ENCODE measurements at places on chromosomes 7 and 10.
A peak's percentile ranks its signal among the peaks of the same experiment; 100 is the strongest.

DNA sequence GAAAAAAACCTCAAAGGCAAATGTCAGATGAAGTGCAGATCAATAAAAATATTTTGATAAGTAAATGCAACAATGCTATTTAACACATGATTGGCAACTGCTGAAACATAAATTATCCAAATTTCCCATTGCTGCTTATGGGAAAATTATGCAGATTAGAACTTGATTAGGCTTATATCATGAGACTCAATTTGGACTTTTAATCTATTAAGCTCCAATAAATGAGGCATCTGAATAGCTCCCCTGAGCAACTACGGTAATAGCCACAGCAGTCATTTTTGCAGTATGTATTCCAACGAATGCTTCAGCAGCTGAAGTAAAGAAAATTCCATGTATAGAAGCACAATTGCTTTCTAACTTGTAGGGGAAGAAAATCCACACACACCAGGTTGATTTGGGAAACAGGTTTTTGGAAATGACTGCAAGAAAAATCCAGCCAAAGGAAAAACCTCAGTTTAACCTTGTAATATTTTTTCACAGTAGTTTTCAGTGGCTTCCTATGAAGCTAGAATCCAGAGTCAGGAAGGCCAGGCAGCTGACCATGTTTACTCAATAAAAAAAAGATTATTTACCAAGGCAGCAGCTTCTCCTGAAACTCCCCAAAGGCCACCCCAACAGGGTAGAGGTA, 716.1 kb downstream of the KCNMA1 start:
- DNase-seq = no peak

- no peak for DNase-seq
Measured at GRCh38 chr10:46098386-46098785, 52.3 kb upstream of the MSMB start.

DNA sequence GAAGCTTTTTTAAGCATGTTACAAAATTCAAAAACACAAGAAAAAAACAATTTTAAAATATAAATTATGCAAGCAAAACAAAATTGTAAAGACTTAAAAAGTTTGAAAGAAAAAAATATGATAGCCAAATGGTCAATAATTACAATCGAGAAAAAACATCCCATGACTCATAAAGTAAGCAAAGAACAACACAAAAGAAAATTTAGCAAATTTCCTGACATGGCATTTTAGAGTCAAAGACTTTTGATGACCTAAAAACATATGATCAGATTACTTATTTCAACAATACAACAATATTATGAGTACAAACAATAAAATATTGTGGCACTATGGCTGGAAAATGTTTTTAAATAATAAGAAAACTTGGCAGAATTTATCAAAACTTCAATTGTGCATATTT, 312.1 kb upstream of the MEOX2 start:
- DNase-seq = no peak

- DNase-seq = peak; percentile 99
Measured at GRCh38 chr7:73578342-73579128, at the start of gene TBL2. Gene TBL2, minus strand, starts transcription at chr7:73578579. Its CDS starts 30 bp downstream, at chr7:73578549.

GRCh38 chr7:142443216-142444010, 185.6 kb upstream of the PRSS58 start:
- no peak for DNase-seq

DNA sequence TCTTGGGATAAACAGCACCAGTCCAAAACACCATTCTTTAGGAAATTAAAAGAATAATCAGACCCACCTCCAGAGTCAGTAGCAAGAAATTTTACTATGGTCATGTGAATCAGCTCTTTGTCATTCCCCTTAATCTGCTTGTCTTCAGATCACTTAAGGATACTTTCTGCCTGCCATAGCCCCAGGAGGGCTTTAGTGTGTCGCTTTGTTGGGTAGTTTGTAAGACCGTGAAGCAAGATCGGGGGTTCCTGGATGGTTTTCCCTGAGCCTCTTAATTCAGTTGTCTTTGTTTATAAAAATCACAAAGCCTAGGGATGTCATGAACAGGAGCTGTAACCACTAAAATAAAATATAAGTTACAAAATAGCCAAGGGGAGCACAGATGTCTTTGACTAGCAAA, 223.6 kb downstream of the RELN start:
- DNase-seq = no peak

DNA sequence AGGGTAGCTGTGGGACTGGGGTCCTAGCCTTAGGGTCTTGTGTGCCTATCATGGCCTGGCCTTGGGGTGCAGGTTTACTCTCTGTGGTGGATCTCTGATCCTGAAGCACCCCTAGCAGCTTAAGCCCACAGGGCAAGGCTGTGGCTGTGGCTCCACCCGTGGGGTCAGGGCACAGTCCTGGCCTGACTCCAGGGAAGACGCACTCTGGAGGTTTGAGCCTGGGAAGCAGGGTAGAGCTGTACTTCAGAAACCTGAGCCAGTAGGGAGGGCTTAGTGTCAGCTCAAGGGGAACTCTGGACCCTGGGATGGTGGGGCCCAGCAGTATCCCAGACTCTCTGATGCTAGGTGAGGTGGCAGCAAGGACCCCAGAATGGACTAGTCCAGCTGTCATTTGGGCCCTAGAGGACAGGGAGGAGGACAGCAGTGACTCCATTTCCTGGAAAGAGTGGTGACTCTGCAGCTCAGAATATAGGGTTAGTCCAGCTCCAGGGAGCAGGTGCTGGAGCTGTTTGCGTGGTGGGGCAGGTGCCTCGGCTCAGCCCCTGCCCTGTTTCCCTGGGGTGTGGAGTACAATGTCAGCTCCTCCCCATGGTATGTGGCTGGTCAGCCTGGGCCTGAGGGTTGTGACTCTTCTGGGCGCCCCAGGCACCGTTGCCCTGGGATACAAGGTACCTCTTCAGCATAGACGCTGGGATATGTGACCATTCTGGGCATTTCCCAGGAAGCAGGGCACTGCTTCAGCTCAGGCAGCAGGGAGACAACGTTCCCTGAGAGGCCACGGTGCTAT, 15.8 kb downstream of the GTPBP4 start:
- DNase-seq = no peak

DNA sequence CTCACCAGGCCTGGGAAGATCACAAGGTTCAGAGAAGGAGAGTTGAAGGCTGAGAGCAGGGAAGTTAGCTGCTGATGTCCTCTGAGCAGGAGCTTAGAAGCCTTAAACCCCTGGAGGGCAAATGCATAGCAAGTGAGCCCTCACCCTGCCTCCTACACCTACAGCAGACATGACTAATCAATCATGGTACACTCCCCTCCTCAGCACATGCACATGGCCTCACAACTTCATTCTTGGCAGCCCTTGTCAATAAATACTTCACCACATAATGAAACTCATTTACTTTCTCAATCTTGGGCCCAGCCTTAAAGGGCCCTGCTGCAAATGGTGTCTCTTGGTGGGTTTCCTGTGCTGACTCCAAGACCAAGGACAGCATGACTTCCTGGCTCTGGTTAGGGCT, 12.9 kb downstream of the MMRN2 start:
- no peak for DNase-seq

GRCh38 chr7:123805287-123805686, 39.7 kb upstream of the HYAL4 start:
- DNase-seq = no peak

DNA sequence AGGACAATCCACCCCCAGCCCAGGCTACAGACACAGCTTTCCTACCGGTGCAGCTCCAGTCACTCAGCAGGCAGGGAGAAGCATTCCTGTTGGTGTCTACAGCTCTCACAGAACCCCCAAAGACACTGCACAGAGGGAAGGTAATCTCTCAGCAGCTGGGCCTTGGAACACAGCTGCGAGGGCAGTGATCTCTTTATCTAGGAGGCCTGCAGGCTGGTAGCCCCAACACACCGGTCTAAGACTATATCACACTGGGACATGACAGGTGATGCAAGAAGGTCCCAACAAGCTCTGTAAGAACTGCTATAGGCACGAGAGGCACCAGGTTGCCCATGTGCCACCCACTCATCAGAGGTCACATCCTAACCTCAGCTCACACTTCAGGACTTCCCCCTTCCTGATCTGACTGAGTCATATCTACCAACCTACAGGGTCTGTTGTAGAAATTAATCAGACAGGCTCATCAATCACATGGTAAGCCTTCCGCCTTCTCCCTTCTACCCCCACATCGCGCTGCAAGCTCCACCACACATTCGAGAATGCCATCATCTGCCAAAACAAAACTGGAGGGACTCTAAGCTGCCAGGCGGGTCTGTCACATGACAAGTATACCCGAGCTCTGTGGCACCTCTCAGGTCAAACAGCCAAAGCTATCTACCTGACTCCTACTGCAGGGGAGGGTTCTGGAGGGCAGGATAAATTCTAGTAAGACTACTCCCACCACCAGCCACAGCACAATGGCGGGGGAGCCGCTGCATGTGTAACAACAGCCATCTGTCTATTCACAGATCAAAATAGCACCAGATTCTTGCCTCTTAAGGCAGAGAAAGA, 26.1 kb downstream of the FAM53B start:
- DNase-seq = no peak

DNA sequence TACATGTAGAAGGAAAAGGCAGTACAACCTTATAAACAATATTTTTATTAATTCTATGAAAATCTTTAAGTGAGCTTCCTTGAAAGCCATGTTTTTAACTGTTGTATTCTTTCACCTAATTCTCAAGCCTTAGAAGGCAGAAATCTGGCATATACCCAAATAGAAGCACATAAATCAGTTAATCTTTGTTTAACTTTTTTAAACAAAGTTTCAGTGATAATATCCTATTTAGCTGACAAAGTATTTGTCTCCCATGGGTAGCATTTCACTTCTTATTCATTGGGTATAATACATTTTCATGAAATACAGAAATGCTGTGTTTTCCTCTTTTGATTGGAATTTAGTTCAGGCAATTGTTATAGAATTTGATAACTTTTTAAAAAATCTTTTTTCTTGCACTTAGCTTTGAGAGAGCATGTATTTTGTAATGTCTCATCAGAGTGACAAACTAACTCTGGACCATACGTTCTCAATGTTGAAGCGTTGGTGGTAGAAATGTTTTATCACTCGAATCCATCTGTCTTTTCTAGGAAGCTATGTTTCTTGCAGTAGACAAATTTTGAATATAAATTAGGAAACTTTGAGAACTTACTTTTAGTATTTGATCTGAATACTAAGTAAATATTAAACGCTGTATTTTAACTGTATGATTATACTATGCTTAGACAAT, 78.1 kb downstream of the CREM start:
- no peak for DNase-seq

DNA sequence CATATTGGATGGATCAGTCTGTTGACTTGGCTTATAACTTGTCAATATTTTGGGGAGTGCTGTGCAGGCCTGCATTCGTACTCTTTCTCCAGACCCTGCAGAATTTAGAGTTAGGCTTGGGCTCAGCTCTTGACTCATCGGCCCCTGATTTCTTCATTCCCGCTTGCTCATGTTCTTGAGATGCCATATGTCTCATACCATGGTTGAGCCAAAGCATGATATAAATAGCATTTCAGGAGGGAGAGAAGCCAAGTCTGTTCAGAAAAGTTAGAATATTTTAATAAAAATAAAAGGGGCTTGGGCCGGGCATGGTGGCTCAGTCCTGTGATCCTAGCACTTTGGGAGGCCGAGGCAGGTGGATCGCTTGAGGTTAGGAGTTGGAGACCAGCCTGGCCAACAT, 898.1 kb downstream of the TYW1 start:
- DNase-seq = no peak

- no peak for DNase-seq
Measured at GRCh38 chr10:34667177-34667576, 147.9 kb downstream of the PARD3 start.

GRCh38 chr10:58743466-58744115, 230.9 kb downstream of the BICC1 start:
- DNase-seq = no peak

GRCh38 chr10:116076621-116077020, 196.4 kb downstream of the GFRA1 start:
- no peak for DNase-seq

- no peak for DNase-seq
Measured at GRCh38 chr10:35058134-35058533, 32.0 kb downstream of the CUL2 start.

DNA sequence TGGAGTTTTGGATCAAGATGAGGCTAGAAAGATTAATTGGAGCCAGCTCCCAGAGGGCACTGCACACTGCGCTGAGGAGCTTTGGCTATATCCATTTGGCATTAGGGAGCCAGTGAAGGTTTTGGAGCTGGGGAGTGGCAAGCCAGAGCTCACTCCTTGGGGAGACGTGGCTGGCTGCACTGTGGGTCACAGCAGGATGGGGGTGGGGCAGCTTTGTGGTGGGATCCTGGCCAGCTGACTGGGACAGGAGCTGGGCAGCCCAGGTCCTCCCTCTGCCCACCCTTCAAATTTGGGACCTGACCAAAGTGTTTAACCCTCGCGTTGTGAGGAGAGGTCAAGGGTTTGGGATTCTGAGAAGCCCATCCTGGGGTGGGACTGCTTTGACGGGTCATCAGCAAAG, 5.0 kb downstream of the C10orf105 start:
- DNase-seq = no peak

DNA sequence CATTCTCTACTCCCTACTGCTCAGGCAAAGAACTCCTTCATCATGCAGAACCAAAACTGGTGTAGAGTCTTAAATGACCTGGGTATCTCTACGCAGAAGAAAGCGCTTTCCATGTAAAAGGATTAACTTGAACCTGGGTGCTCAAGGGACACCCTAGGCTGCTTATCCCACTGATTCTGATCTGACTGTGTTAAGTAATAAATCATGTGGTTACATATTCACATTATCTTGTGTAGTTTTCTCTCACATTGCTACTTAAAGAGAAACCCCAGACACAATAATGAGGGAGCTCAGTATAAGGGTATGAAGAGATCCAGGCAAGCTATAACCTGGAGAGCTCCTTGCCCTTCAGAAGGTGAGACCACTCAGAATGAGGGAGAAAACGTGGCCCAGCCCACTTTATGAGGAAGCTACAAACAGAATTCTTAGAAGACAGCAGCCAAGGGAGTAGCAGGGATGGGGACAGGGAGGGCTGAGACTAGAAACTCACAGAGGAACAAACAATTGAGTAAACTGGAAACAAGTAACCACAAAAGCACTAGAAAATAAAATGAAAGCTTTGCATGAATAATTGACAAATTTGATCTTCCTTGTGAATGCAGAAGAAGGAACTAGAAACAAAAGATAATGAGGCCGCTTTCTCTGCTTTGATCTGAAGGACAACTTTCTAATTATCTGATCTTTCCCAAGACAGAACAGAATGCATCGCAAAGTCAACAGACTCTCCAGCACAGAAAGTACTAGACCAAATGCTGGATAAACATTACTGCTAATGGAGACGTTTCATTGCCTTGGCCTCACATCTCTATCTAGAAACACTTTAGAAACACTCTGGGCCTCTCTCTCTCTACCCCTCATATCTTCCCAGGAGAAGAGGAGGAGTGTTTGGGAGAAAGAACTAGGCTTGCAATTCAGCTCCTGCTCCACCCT, 76.1 kb downstream of the LRRC17 start:
- no peak for DNase-seq

GRCh38 chr10:94240491-94240890, 122.2 kb downstream of the NOC3L start:
- DNase-seq = no peak

DNA sequence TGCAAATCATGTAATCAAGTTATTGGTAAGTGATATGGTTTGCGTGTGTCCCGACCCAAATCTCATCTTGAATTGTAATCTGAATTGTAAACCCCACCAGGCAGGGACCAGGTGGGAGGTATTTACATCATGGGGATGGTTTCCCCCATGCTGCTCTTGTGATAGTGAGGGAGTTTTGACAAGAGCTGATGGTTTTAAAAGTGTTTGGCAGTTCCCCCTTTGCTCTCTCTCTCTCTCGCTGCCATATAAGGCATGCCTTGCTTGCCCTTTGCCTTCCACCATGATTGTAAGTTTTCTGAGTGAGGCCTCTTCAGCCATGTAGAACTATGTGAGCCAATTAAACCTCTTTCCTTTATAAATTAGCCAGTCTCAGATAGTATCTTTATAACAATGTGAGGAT, 302.6 kb downstream of the THSD7A start:
- DNase-seq = no peak

- peak; percentile 70 for DNase-seq
Measured at GRCh38 chr10:124539935-124540641, 78.5 kb downstream of the LHPP start.
